Activated T-helper 1 cell treated with anti-CD3 and anti-CD28 coated beads, Interleukin-12 subunit alpha, Interleukin-12 subunit beta, Interleukin-2, Interleukin-4 antibody, amounts not matched to agents 30 ng/mL and 10 ng/mL and 1 ng/mL, durations not matched to agents 14 hours and 24 hours and 36 hours (primary cell): ENCODE measurements at places on chromosomes 2 and 18. TPM values are rescaled to one million over a fixed set of nuclear protein-coding genes. Genes with fewer than 3 reads are reported as not detected.
A peak's percentile ranks its signal among the peaks of the same experiment; 100 is the strongest.

DNA sequence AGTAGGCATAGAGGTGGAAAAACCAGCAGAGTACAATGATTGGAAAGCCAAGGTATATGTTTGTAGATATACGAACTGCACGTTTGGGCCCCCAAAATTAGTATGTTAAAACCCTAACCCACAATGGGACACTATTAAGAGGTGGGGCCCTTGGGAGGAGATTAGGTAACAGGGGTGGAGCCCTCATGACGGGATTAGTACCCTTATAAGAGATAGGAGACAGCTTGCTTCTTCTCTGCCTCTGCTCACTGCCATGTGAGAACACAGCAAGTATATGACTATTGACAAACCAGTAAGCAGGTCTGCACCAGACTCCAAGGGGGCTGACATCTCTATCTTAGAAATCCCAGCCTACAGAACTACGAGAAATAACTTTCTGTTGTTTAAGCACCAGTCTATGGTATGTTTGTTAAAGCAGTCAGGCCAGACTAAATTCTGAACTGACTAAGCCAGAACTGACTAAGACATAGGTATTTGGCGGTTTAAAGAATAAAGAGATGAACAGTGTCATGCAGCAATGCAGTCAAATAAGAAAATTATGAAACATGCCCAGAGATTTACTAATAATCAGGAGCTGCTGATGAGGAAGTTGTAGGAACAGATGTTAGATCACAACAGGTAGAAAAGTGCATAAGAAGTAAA, 182.9 kb downstream of the DYM start:
- no peak for DNase-seq

DNA sequence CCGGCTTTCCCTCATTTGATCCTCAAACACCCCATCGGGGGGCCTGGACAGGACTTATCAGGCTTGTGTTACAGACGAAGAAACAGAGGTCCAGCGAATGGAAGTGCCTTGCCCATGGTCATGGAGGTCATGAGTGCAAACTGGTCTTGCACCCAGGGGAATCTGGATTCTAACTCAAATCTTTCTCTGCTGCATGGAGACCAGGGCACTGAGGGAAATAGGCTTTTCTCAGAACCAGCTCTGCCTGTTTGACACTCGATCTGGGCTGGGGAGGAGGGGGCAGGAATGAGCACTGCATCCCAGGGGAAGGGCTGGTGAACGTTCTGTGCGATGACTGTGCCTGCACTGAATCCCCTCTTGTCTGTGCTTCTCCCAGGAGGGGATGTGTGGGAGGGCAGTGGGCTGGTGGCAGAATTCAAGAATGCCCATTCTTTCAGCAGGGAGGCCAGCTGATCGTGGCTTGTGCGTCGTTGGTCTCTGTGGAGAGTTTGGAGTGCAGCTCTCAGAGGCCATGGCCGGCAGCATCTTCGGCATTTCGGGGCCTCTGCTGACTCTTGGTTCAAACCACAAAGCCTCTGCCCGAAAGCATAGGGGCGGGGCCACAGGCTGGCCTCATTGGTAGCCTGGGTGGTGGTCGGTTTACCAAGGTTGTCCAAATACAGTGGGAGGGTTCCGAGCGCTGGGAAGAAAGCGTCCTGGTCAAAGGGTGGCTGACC, 171.6 kb downstream of the DDX1 start:
- no peak for DNase-seq

- no peak for DNase-seq
Observed at GRCh38 chr2:17599617-17600016, 59.1 kb downstream of the VSNL1 start.

DNA sequence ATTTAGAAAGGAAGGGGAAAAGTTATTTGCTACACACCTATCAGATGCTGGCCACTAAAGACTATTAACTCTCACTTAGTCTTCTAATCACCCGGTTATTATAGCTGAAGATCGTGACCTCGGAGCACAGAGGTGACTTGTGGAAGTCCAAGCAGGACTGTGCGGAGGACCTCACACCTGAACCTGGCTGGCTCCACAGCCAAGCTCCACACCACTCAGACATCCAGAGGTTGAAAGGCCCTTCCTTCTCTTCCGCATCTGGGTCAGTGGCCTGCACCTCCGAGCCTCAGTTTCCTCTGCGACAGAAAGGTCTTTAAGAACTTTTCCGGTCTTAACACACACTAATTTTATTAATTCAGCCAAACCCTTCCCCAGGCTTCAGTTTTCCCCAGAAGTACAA, 57.9 kb downstream of the TNS1 start:
- no peak for DNase-seq

DNA sequence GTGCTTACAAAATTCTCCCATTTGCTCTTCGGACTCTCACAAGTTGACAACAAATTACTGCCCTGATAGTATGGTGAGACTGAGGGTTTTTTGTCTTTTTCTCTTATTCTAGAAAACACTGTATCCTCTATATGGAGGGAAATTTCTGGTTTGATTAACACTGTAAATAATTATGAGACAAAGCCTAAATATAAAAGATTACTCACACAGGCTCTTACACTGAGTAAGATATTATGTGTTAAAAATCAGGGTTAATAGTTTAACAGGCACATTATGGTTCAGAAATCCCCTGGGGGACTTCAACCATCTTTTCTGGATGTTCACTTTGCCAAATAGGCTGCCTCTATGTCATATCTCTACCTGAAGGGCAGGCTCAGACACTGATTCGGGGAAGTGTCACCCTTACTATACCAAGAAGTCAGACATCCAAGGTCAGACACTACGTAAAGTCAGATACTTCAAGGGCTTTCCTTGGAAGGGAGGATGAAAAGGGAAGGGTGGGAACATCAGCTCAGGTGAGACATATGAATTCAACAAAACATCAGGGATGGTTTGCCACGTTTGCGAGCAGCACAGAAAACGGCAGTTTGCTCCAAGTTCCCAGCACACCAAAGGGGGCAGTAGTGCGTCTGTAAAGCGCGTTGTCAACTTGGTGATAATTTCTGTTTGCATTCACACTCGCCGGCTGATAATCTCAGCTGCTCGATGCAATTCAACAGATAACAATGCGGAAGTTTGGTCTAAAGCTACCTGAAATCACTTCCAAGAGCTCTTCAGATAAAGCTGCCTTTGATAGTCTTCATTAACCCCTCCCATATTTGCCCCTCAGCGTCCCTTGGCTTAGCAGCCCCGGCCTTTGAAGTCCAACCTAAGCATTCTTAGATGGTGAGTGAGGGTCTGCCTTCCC, 972 bp upstream of the RASGRP3 start:
- peak; percentile 75 for DNase-seq

Gene GALNT3
- 3.8 and 4.8 TPM in 2 replicates for total RNA-seq
